ENCODE measurements at places on chromosomes 2 and 18. TPM values are rescaled to one million over a fixed set of nuclear protein-coding genes. Genes with fewer than 3 reads are reported as not detected.

Gene PUM2
- 85.6 TPM for total RNA-seq

Gene C2orf81
- 0.40 TPM for total RNA-seq

Gene SLC4A3
- total RNA-seq: 0.13 TPM

Gene LYG1
- 0.57 TPM for total RNA-seq

Gene CDK15
- total RNA-seq: not detected

Gene UGT1A10
- not detected for total RNA-seq

Gene CXCR1
- total RNA-seq: not detected

Gene MC2R
- not detected for total RNA-seq

Gene TYW5
- total RNA-seq: 13.6 TPM

All from thoracic aorta endothelial cell (primary cell).